Astrocyte of the cerebellum (primary cell): ENCODE measurements at places on chromosomes 12 and 14.

DNA sequence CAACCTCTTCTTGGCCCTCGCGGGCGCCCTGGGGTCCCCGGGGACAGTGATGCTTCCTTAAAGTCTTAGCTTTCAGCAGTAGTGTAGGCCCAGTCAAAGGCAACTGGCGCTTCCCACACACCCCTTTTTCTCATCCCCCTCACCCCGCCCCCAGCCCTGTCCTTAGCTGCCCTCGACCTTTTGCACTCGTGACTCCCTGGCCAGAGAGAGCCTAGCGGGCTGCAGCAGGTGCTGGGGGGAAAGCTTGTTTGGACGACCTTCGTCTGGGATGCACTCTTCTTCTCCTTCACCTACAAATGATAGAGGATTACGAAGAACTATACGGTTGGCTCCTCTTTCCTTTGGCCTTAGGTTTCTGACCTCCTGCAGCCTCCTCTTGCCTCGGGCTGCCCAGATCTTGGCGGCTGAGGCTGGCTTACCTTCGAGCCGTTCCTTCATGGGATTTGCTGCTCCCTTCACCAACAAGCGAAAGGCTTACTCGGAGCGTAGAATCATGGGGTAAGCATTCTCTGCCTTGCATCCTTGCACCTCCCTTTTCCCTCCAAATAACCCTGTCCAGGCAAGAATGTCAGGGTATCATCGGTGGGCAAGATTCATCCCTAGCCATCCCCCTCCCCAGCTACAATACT, 815 bp downstream of the COQ10A start:
- DNase-seq, result no peak

DNA sequence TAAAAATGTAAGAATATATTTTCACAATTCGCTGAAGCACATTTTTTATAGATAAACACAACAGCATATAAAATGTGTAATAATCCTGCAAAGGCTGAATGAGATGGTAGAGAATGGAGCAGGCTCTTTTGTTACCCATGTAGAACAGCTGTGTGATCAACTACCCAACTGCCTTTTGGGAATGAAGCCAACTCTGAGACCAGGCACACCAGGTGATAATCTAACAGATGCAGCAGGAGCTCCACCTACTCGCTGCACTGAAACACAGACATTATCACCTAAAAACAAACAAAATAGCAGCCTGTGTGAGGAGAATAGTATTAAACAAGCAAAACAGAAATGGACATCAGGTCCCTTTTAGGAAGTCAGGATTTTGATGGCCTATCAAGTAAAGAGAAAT, 183.3 kb downstream of the CCDC59 start:
- DNase-seq, result no peak

DNA sequence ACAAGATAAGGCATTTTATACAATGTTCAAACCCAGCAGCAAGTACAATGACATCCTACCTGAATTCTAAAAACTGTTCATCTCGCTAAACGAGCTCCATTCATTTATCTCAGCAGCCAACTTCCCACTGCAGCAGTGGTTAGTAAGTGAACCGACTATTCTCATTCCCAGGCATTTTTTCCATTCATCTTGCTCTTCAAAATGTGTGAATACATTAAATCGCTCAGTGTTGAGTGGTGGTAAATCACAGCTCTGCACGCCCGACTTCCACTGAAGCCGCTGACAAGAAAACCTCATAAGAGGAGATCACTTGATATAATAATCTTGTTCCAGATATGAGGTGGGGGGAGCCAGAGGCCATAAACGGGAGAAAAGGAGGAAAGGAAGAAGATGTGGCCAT, 746.2 kb upstream of the USP15 start:
- DNase-seq, result no peak

DNA sequence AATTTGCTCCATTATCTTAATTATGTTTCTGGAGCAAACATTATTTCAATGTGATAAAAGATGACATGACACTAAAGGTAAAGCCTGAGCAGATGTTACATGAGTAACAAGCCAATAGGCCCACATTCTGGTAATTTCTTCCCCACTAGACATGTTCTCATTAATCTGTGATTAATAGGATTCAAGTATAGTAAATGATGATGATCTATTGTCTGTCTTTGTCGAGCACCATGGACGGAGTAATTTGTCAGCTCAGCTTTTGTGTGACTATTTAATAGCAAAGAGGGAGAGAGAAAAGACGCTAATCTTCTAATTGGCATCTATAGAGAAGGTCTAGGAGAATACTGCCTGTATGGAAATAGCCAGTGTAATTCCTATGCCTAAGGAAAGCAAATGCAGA, 62.2 kb upstream of the INSM2 start:
- DNase-seq, result no peak

DNA sequence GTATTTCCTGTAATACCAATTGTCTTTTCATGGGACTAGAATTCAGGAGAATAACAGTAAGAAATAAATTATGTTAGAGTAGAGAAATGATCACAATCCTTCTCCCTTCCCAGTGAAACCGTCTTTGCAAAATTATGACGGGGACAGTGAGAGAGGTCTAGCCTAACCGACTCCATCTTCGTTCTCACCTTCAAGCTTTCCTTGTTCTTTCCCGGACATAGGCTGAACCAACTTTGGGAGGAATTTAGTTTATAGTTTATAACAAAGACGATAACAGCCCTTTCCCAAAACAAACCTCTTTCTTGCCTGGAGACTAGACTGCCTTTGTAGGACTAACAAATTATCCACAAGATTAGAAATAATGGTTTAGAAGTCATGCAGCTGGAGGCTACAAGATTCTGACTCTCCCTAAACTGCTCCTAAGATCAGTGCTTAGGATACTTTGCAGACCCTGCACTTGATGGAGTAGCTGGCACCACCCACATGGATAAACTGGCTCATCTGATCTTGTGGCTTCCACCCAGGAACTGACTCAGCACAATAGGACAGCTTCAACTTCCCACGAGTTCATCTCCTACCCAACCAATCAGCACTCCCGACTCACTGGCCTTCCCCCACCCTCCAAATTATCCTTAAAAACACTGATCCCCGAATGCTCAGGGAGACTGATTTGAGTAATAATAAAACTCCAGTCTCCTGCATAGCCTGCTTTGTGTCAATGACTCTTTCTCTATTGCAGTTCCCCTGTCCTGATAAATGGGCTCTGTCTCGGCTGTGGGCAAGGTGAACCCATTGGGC, 521.2 kb upstream of the TBX3 start:
- no peak for DNase-seq

DNA sequence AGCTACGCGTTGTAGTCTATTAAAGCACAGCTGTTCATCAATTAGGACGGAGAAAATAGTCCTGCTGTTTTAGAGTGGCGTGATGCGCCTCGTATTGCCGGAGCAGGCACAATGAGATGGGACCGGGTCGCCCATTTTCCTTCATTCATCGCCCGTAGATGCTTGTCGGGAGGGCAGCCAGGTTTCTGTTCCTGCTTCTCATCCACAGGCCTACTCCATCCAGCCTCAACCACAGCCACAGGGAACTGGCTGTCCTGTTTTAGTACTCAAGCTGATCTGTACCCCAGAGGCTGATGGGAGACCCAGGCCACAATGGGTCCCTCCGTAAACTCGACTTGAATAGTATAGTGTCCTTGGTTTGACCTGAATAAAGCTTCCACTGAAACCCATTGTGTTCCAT, 264.0 kb downstream of the VRK1 start:
- no peak for DNase-seq

DNA sequence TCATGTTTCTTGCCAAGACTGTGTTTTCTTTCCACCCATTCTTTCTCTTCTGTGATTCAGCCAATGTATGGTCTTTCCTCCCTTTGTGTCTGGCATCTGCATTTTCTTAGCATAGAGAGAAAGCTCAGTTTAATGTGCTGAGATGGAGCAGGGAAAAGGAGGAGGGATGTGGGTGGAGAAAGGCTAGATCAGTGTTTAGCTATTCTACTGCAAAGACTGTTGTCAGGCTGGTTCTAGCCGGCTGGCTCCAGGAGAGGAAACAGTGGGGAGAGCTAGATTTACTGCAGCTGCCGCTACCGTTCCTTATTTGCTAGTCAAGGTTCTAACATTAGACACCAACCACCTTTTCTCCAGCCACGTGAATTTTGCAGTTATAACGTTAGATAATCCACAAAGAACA, 5.2 kb upstream of the RIMKLB start:
- no peak for DNase-seq
